Activated CD4-positive, alpha-beta T cell treated with anti-CD3 and anti-CD28 coated beads, Interleukin-10, Interleukin-2, amounts not matched to agents 100 ng/mL and 50 ng/mL, durations not matched to agents 16 hours and 8 hours (primary cell): ENCODE measurements at places on chromosomes 2 and 18.

DNA sequence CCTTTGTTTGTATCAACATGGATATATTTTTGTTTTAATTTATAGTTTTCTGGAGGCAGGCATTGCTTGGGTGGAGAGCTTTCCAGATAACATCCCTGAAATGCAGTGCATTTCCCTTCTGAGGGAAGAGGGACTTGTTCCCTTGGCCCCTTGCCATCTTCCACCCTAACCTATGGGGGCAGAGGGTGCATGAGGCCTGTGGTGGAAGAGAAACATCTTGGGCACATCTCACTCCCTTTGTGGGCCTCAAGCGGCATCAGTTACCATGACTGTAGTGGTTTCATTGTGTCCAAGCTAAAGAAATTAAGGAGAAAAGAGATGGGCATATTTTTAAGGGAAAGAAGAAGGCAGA, 5.3 kb upstream of the RPL37A start:
- DNase-seq: no peak

GRCh38 chr18:40841467-40841866, 1113.6 kb upstream of the PIK3C3 start:
- no peak for DNase-seq

GRCh38 chr18:79129120-79129519, 59.9 kb downstream of the ATP9B start:
- no peak for DNase-seq

DNA sequence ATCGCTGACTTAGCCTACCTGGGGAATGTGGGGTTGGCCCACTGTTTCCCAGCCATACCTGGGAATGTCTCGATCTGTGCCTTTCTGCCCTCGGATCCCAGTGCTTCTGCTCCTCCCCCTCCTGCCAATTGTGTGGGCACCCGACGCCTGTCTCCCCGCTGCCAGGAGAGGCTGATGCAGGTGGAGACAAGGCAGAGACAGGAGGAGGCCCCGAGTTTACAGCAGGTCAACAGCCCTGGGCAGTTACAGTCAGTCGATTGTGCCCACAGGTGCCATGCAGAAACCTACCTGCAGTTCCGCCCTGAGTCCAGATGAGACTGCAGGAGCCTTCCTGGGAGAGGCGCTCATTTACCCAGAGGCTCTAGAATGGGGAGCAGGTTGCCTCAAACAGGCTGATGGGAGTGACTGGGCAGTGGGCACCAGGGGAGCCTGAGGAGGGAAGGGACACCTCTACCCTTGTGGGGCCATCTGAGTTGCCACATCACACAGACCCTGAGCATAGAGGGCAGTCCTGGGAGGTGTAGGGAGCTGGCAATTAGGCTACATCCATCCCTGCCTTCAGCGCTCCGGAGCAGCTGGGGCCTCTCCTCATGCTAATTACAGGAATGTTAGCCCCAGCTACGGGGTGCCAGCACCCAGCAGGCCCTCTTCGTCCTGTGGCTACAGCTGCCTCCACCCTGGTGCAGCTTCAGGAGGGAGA, 300.1 kb downstream of the NDUFA10 start:
- no peak for DNase-seq

DNA sequence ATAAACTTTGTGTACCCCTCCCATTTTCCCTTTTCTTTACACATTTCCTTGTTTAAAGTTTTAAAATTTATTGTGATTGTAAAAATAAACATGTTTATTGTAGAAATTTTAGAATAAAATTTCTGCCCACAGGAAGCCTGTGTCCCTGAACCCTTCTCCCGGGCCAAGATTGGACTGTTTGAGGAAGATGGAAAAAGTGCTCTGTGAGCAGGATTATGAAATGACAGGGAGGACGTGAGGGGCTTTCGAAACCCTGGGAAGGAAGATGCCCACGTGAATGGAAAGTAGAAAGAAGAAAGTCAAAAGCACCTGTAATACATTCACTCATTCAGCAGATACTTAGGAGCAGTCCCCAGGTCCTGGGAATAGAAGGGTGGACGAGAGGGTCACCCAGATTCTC, 25.4 kb upstream of the ATOH8 start:
- no peak for DNase-seq

DNA sequence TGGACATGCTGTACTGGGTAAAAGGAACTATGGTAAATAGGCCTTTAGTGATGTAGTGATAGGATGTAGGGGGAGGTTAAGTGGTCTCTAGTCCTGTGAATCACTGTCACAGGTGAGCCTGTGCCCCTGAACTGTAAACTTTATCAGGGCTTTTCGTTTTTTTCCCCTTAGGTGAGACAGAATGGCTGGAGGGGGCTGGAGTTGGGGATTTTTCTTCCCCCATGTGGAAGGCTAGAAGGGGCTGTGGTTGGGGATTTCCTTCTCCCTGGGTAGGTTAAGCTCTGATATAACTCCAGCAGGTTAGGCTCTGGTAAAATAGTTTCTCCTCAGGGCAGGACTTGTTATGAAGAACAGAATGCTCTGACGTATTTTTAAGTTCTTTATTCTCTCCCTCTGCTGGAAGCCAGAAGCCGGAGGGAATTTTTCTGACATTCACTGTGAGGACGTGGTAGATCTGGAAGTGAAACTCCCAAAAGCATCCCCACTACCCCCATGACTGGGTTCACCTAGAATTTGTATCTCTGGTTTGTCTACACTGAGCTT, 28.5 kb downstream of the PIKFYVE start:
- DNase-seq: no peak

DNA sequence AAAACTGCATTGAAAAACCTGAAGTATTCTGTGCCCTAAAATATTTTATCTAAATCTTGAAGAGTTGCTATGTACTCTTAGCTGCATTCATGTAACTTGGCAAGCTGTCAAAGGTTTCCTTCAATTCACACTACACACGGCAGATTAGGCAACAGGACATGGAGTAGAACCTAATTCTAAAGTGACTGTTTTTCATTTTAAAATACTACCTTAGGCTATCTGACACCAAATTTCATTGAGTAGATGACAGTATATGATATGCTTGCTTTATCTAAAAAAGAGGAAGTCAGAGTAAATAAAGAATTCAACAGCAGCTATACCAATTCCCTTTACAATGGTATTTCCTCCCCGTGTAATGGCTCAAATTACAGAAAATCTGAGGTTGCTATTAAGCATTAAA, 45.4 kb downstream of the EXOC6B start:
- no peak for DNase-seq

- no peak for DNase-seq
Measured at GRCh38 chr2:112486895-112487294, 4.9 kb downstream of the TTL start.

- DNase-seq: no peak
Measured at GRCh38 chr18:46401486-46402070, 255.4 kb downstream of the LOXHD1 start.

DNA sequence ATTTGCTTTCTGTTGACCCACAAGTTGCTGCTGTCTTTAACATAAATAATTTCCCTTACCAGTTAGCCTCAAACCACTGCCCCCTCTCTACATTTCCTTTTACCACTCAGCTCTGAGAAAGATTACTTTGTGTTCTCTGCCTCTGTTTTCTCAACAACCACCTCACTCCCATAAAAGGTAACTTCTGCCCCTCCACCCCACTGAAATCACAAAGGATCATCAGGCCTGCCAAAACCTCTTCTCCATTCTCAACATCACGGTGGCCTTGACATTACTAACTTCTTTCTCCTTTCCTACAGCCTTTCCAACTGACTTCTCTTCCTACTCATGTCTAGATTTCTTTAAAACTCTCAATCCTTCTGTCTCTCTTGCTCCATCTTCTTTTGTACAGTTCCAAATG, 10.1 kb downstream of the ACADL start:
- DNase-seq: no peak

GRCh38 chr18:31156821-31157763, 5.6 kb downstream of the DSC1 start:
- no peak for DNase-seq

DNA sequence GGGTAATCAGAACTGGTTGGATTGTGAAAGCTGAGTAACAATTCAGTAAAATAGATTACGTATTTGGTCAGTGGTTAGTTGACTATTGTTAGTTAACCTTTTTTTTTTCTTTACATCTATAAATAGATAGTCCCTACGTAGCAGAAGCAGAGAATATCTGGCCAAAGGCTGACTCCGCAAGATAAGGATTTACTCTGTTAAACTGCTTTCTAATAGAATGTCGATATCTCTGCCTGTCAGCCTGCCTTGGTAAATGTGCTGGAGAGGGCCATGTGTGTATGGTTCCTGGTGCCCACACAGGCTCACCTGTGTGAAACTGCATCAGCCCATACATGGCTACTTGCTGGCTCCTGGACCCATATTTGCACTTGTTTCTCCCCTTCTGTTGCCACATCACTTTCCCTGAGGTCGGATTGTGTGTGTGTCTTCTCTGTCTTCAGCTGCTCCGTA, 94.4 kb downstream of the CRIM1 start:
- no peak for DNase-seq

DNA sequence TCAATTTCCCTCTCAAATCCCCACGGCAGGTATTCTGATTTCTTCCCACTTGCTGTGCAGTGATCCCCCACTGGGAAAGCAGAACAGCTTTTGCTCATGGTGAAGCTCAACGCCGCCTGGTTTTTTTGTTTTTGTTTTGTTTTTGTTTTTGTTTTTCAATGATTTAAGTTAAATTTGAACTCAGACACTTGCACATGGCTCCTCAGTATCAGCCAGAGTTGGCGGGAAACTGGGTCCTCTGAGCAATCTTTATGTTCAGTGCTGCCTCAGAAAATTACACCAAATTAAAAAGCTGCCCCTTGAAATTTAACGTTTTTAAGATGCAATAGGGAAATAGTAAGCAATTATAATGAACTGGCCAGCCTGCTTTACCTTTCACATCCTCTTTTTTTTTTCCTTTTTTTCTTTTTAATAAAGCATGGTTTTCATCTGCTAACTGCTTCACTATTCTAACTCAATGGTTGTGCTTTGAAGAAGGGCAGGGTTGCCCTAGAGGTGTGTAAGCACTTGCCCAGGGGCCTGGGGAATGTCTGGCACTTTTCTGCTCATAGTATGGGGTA, 277.0 kb upstream of the HNRNPA3 start:
- DNase-seq: no peak
